Fibroblast of skin of left biceps (primary cell): ENCODE measurements at places on chromosomes 1 and 21.

- peak; percentile 48 for DNase-seq
Measured at GRCh38 chr1:219460896-219461815, 151.7 kb downstream of the ZC3H11B start.

GRCh38 chr1:83000286-83000685, 998.6 kb downstream of the TTLL7 start:
- no peak for DNase-seq

DNA sequence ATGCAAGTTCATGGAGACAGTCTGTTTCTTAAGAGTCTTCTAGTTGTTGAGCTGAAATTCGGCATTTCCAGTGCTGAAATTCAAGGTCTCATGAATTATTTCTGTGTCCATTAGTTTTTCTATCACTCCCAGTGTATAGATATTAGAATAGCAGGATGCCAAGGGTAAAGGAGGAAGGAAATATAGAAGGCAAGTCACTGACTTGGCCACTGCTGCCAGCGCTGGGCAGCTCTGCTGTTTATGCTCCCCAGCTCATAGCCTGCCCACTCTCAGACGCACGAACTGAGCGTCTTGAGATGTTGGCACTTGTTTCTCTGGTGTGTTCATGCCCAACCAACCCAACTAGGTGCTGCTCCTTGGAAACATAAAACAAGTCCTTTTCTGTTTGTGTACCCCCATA, 110.1 kb downstream of the SLC45A1 start:
- no peak for DNase-seq

DNA sequence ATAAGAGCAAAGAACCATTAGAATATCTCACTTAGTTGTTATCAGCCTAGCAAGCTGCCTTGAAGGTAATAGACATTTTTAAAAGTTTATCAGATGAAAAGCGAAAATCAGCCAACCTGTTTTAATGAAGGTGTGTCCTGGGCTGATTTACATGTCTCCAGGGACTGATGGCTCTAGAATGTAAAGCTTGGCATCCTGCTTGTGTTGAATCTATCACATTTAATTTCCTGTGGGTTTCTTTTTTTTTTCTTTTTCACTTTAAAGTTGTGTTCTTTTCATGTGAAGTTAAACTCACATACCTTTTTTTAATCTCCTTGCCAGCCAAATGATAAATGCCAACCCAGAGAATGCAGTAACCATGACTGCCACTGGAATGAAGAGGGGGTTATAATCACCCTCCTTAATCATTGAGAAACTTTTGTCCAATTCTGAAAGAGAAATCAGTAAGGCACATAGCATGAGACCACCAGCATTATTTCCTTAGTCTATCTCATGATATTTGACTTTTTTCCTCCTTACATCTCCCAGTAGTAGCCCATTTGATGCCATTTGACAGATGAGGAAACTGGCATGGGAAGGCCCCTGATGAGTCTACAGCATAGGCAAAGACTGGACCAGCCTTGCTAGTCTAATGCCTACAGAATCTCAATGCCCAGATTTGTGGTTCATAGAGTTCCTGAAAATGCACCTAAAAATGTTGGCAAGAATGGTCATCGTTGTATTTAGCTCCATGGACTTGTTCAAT, 10.0 kb downstream of the SELL start:
- no peak for DNase-seq

DNA sequence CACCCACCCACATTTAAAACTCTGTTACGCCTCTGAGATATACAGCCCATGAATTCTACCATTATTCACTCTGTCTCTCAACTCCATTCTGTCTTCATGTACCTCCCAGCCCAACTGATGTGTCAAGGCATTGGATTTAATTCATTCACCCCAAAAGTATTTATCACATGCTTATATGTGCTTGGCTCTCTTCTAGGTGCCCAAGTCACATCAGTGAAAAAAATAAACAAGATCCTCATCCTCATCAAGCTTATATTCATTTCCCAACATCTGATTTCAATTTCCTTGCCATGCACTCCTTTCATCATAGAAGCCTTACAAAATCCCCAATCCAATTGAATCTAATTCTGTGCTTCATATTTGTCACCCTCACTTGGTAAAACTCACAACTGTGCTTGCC, 967.6 kb downstream of the LTN1 start:
- DNase-seq, result no peak

DNA sequence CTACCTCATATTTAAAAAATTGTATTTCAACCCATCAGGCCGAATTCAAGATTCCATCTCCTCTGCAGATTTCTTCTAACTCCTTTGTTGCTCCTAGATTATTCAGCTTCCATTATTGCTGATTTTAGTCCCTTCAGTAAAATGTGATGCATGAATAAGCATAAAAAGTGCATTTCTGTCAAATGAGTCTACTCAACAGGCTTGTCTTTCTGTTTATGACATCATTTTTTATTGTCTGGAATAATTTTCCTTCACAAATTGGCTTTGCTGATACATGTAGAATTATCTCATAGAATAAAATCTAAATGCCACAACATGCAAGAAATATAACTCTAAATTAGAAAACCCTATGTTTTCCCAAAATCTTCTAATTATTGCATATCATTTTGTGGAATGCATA, 1.6 kb upstream of the OR2M5 start:
- DNase-seq, result no peak

- no peak for DNase-seq
Measured at GRCh38 chr1:183652107-183652506, 1.0 kb downstream of the APOBEC4 start.

GRCh38 chr1:147673816-147674215, 3.5 kb upstream of the ACP6 start:
- DNase-seq, result no peak

DNA sequence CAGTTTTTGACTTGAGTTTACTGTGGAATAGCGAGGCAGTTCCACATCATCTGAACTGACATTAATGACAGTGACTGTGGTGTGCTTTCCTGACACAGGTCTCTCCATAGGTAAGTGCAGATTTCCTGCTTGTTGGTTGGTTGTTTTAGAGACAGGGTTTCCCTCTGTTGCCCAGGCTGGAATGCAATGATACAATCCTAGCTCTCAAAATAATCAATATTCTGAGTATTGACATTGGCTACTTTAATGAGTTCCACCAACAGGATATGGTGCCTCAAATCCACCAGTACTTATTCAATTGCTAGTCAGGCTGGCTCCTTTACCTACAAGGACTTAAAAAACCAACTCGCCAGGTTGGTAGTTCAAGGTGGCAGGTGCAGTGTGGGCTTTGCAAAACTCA, 63.8 kb downstream of the CLSTN1 start:
- no peak for DNase-seq

DNA sequence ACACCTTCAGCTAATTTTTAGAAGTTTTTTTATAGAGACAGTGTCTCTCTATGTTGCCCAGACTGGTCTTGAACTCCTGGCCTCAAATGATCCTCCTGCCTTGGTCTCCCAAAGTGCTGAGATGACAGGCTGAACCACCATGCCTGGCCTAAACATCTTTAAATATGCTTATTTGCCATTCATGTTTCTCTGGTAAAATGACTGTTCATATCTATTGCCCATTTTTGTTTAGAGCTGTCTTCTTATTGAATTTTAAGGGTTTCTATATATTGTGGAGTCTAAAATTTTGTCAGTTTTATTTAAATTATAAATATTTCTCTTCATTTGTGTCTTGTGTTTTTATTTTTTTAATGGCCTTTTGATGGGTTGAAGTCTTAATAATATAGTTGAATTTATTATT, 3.0 kb upstream of the PM20D1 start:
- no peak for DNase-seq

DNA sequence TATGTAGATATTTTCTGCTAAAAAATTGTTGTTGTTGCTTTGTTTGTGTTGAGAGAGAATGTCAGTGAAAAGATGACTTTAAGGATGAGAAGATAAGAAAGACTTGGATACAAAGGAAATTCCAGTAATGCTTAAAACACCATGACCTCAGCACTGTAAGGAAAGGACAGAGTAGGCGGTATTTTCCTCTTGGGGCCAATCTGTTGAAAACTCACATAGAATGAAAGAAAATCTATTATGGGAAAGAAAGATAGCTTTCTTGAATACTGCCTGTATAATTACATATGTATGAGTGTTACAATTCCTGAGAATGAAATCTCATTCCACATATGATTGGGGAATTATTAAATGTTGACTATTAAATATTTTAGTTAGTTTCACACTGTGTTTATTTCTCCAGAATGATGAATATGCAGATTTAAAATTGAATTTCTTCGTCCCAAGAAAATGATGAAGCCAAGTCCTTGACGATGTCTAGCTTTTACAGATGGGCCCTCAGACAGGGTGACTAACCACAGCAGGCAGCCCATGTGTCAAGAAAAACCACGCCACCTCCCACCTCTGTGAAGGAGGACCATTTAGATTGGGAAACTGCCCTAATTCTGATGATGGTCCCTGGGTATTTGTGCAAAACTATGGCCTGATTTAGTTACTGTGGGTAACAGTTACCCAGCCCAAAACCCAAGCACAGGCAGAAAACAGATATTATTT, 49.7 kb upstream of the LMO4 start:
- no peak for DNase-seq
